Activated CD4-positive, CD25-positive, alpha-beta regulatory T cell treated with anti-CD3 and anti-CD28 coated beads, Interleukin-2, amount 50 U/mL, for 16 hours (primary cell): ENCODE measurements at places on chromosomes 2 and 18.

GRCh38 chr18:11411048-11411447, 198.3 kb upstream of the SLC35G4 start:
- no peak for DNase-seq

DNA sequence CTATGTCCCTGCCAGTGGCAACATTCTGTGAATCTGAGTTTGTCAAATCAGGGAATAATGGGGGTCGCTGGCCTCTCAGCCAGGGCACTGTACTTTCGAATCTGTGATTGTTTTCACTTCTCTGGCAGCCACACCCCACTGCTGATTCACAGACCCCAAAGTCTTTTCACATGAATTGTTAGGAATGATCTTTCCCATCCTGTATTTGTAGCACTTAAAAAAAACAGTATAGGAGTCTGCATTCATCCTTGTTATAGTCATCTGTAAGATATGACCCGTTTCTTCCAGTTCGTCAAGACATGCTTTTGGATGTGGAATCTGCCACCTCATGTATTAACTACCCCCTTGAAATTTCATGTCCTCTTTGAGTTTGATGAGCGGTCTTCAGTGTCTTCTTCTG, 928 bp downstream of the NAGK start:
- DNase-seq = no peak

DNA sequence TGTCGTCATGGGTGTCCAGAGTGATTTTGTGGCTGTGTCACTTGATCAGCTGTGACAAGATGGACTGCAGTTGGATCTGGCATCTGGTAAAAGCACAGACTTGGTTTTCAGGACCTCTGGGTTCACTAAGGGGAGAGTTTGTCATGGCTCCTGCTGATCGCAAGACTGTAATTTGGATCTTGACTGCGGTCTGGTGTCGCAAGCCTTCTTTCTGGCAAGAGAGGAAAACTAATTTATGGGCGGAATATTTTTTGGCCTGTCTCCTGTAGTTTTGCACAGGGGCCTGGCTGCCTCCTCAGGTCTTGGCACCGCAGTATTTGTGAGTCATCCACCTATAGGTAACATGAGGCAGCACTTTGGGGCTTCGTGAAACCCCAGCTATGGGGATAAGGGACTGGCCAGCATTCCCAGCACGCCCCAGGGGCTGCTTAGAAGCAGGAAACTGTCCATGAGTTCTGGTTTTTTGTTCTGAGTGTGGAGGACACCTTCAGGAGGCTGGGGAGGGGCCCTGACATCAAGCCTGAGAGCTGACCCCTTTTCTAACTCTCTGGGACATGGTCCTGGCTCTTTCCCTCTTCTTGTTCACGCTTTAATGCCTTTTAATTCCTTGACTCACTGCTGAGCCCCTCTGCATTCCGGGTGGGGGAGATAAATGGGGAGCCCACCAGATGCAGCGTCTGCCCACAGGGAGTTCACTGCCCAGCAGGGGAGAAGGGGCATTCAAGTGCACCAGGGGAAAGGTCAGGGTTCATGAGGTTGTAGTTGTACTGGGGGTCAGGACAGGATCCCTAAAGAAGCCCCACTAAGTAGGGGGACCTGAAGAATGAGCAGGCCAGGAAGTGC, 12.2 kb downstream of the SH3BP4 start:
- DNase-seq = no peak

DNA sequence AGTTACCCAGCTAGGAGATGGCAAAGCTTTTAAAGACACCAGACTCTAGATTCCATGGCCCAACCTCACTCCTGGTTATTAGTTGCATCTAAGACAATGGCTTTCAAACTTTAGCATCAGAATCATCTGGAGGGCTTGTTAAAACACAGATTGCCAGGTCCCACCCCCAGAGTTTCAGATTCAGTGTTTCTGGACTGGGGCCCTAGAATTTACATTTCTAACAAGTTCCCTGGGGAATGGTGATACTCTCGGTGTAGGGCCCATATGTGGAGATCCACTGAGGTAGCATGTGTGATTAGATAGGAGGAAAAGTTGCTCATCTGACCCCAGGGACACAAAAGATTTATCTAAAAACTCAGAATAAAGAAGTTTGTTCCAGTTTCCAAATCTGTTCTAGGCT, 14.5 kb upstream of the TTR start:
- no peak for DNase-seq

DNA sequence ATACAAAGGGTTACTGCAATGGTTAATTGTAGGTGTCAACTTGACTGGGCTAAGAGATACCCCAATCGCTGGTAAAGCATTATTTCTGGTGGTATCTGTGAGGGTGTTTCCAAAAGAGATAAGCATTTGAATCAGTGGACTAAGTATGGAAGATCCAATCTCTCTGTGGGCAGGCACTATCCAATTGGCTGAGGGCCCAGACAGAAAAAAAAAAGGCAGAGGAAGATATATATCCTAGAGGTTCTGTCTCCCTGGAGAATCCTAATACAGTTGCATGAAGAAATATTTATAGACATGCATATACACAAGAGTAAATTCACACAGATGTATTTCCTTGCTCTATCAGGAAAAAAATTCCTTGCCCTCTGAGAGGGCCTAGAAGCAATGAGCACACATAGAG, 43.9 kb downstream of the TBC1D8 start:
- DNase-seq = no peak

DNA sequence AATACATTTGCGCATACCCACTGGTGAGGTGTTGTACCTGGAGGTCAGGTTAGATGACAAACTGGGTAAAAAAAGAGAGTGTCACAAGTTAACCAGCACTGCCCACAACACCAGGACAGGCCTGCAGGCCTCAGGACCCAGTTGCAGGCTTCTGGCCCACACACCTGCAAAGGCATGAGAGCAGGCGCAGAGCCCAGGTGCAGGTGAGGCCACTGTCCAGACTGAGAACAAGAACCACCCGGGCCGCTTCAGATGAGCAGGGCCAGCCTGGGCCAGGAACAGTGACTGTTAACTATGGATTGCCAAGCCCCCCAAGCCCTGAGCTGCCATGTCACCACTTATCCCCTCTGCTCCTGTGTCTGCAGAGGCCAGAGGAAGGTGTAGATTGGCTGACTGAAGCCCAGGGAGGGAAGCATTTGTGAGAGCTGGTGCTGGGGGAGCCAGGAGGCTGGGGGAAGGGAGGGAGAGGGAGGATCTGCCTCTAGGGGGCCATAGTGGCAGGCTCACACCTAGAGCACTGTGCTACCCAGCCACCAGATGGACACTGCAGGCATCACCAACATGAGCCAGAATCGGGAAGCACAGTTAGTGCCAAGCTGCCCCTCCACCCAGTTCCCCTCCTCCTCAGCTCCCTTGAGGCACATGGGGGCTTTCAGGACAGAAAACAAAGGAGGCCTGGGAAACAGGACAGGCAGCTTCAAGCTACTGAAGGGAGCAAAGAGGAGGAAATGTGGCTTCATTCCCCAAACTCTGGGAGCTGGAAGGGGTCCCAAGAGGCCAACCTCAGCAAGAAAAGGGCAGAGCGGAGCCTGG, 35.4 kb downstream of the SFXN5 start:
- DNase-seq = no peak

DNA sequence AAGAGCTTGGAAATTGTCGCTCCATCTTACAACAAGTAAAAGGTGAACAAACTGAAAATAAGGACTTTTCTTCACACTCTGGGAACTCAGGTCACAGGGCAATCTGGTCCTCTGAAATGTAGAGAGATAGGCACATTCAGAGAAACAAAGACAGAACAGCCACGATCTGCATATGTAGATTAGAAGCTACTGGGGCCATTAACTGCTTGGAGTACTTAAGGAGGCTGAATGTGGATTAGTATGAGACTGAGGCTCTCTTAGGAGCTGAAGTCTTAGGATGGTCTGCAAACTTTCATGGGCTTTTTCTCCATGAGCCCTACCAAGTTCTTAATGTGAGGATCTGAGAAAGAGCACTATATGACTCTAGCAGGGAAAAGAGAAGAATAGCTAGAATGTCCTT, 265.3 kb upstream of the NXPH2 start:
- no peak for DNase-seq

DNA sequence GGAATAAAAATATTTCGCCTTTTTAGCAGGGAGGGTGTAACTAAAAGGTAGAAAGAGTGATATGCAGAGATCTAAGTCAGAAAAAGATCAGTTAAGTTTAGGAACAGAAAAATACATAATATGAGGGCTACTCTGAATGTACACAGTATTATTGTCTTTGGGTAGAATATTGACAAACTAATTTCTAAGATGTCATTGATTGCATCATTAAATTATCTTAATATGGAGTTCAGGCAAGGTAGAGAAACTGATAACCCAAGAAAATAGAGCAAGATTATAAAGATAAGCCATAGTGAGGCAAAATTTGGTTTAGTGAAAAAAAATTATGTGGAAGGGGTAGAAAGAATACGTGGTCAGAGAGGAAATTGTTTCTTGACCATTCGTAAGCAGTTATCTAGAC, 629.0 kb upstream of the NXPH2 start:
- no peak for DNase-seq

- no peak for DNase-seq
Measured at GRCh38 chr2:200787351-200788120, 24.2 kb upstream of the BZW1 start.

GRCh38 chr18:3827236-3827845, 377.4 kb downstream of the TGIF1 start:
- DNase-seq = no peak

DNA sequence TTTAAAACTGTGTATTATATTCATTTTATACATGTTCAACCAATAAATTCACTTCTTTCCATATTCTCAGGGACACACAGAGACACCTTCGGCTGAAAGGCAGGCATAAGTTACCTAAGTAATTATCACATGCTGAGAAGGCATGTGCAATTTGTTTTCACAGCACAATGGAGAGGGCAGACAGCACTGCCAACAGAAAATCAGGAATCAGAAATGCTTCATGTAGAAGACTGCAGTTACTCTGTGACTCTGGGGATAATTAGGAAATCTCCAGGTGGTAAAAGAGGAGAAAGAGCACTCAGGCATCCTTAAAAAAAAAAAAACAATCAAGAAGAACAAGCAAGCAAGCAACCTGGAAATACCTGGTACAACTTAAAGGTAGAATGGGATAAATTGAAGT, 49.3 kb downstream of the DSEL start:
- DNase-seq = no peak

DNA sequence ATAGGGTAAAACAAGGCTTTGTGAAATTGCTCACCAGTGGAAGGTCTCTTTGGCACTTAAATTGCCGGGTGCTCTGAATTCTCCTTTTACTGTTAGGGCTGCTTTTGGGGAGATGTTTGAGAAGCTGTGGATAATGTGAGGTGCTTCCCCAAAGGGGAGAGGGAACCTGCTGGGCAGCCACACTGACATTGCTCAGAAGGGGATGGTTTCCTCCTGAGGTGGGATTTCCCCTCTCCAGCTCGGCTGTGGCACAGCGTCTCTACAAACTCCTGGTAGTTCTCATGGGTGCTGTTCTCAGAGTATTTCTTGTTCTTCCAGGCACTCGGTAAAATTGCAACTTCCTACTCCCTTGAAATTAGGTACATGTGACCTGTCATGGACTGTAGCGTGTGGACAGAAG, 124.2 kb downstream of the LPIN1 start:
- DNase-seq = no peak

- no peak for DNase-seq
Measured at GRCh38 chr2:96890726-96891385, 21.0 kb upstream of the SEMA4C start.

DNA sequence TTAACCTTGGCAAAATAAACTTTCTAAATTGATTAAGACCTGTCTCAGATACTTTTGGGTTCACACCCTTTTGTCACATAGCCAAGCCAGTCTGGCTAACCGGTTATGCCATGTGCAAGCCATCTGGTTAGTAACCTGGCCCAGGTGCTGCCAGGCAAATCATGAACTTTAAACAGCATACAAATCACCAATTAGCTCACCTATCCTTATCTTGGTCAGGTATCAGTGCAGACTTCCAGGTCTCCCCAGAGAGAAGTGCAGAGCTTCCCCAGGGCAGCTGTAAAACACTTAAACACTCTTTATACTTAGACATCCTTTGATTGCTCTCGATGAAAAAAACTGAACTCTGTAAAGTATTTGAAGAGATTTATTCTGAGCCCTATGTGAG, 14.9 kb upstream of the MC5R start:
- no peak for DNase-seq

DNA sequence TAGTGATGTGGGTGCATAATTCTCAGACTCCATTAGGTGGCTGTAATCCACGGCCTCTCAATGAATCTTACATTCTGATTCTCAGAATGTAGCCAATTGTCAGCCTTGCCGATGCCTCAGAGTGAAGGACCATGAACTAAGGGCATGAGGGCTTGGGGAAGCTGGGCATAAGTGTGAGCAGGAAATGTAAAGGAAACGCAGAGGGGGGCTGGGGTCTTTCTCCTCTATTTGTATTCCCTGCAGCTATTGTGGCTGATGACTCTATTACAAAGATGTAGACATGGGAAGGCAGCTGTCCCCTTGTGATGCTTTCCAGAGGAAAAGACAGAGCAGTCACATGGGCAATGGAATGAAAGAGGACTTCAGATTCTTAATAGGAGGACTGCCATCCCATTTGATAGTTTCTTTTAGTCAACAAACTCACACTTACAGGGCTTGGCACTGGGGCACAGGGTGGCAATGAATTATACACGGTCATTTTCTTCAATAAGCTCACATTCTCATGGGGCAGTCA, 353.2 kb upstream of the PKDCC start:
- DNase-seq = no peak

DNA sequence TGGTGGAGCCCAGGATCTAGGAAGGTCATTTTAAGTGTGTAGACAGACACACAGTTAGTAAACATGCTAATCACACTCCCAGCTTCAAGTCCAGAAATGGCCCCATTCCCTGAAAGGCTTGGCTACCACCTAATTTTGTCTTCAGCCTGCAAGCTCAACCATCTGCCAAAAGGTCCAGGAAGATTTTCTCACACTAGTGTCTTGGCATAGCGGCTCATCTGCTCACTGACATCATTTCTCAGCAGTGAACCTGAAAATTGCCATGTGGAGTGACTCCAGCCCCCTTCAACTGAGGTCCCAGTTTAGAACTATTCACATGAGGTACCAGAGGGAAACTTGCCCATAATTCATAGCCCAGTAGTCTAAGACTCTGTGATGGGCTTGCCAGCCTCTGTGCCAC, 748.9 kb downstream of the LRP1B start:
- no peak for DNase-seq

DNA sequence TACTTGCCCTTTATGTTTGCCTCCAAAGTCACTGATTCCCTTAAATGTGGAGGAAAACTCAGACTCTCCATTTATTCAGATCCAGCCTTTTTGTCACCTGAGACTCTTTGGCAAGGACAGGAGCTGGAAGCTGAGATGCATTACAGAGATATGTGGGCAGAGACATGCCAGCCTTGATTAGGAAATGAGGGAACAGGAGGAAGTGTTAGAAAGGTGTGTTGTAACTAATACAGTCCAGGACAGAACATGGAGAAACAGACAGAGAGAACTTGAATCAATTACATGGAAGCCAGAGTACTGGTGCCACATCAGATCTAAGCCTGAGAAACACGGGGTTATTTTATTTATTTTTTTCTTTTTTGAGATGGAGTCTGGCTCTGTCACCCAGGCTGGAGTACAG, 79.0 kb downstream of the SP100 start:
- DNase-seq = no peak
